Hair follicular keratinocyte (primary cell): ENCODE measurements at places on chromosomes 7 and 10. TPM values are rescaled to one million over a fixed set of nuclear protein-coding genes. Genes with fewer than 3 reads are reported as not detected.

TPST1 gene
- total RNA-seq, result 32.4 and 32.6 TPM in 2 replicates

MCM10 gene
- total RNA-seq, result 3.5 and 14.6 TPM in 2 replicates

GNAT3 gene
- not detected in 2 replicates for total RNA-seq

SEPTIN14 gene
- total RNA-seq, result not detected in 2 replicates

TRIL gene
- not detected in 2 replicates for total RNA-seq

ZNF212 gene
- total RNA-seq, result 3.0 and 6.2 TPM in 2 replicates

CRYGN gene
- total RNA-seq, result not detected in 2 replicates

OPALIN gene
- not detected in 2 replicates for total RNA-seq

SCART1 gene
- 0.30 and 0.31 TPM in 2 replicates for total RNA-seq
